ENCODE measurements at places on chromosomes 1 and 21.

GRCh38 chr1:21546122-21546825 is 37.1 kb downstream of the ALPL start:
- no peak for DNase-seq

GRCh38 chr1:7425229-7425628 is 345.9 kb upstream of the VAMP3 start:
- DNase-seq = no peak

DNA sequence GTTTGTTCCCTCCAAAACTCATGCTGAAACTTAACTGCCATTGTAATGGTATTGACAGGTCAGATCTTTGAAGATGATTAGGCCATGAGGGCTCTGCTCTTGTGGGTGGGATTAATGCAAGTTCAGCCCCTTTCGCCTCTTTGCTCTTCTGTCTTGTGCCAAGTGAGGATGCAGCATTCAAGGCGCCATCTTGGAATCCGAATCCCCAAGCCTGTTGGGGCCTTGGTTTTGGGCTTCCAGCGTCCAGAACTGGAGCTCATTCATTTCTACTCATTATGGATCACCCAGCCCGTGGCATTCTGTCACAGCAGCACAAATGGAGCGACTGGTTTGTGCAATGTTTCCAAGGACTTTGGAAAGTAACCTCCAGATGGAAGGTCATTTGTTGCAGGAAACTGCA is 5.6 kb downstream of the TTC34 start:
- no peak for DNase-seq

DNA sequence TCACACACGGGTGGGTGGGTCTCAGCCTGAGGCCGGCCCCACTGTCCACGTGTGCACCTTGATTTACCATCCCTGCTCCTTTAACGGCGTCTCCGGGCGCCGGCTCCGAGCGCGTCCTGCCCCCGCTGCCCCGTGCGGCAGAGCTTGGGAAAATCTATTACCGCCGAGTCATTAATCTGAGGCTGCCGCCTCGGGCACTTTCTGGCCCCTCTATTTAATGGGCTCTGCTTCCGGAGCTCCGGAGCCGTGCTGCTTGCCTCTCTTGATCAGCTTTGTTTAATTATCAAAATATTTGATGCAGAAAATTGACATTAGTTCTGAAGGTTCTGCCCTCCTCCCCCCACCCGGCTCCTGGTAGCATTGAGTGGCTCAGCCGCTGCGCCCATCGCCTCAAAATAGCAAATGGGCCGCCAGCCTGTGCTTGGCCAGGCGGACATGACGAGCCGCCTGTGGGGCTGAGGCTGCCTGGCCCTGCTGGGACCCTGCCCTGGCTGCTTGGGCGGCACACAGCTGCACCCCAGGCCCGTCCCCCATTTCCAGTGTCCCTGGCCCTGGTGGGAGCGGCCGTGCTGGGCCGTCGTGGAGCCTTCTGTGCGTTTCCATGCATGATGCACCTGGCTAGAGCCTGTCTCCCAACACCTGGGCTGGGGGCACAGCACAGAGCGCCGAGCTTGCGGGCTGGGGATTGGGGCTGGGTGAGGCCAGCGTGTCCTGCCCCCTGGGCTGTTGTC is 81.6 kb upstream of the TTC34 start:
- DNase-seq = no peak

DNA sequence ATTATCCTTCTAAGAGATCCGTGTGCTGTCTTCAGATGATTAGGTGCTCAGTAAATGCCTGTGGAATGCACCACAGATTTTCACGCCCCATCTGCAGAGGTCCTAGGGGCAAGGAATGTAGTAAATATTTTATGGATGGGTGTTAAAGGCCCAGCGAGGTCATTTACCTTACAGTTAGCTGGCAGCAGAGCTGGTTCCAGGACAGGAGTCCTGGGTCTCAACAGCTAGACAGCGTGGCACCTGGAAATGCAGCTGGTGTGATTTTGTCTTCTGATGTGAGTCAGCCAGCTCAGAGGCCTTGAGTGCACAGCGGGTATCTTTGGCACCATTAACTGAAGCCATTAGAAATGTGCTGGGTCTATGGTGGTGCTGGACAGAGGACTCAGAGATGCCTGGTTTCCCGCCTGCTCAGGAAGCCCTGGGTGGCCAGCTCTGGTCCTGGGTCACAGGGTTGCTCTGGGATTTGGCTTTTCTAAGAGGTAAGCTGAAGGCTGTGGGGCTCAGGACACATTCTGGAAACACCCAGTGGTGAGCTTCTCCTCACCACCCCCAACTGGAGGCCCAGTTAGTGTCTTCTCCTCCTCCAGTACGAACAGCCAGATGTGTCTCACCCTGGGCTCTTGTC is 65.5 kb downstream of the DDX20 start:
- no peak for DNase-seq
